ENCODE measurements at places on chromosomes 5 and 9.

- DNase-seq, result no peak
Observed at GRCh38 chr5:60178101-60178500, 284.6 kb upstream of the PDE4D start.

- no peak for DNase-seq
Observed at GRCh38 chr9:114969269-114969668, 38.9 kb upstream of the TNFSF8 start.

DNA sequence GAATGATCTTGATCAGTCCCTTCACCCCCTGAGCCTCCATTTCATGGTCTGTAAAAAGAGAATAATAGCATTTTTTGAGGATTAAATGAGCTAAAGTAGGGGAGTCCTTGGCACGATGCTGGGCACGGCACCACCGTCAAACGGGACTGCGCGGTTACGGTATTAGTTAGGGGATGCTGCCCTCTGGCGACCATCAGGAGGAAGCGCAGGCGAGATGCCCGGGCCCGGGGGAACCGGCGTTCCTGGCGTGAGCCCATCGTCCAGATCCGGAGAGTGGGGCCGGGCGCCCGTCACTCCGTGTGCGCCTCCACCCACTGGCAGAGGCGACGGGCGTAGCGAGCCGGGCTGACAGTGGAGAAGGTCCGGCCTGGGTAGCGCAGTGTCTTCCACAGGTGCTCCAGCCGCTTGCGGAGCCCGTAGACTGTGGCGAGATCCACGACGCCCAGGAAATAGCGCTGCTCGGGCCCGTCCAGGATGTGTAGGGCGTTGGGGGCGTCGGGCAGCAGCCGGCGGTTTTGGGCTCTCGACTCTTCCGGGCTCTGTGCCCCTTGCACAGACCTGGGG is 4.8 kb upstream of the ST6GALNAC4 start:
- DNase-seq, result peak; percentile 69

DNA sequence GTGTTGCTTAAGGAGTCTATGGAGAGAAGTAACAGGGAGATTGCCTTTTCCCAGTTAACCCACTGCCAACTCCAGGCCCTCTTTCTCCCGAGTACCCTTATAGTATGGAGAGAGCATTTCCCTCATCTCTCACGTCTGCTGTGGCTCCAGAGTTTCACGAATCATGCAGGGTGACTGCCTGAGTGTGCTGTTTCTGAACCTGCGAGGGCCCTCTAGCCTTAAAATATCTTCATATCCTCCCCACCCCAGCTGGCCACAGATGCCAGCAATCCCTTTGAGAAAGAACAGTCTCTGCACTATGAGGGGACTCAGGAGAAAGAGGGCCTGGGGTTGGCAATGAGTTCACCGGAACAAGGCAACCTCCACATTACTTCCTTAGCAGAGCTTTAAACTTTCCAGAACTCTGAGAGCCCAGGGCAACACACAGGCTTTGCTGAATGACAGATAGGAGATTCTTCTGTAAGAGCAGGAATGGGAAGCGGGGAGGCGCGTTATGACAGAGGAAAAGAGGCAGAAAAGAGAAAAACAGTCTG is 81.6 kb upstream of the ANKH start:
- no peak for DNase-seq

DNA sequence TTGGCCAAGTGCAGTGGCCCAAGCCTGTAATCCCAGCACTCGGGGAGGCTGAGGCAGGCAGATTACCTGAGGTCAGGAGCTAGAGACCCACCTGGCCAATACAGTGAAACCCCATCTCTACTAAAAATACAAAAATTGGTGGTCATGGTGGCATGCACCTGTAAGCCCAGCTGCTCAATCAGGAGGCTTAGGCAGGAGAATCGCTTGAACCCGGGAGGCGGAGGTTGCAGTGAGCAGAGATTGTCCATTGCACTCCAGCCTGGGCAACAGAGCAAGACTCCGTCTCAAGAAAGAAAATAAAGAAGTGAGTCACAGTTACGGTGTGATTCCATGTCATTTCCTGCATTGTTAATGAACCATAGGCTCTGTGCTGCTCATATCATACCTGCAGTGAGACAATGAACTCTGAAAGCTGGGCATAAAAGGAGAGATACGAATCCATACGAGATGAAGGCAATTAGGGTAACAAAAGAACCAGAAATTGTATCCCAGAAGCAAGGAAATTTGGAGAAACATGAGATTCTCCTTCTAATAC is 44.6 kb downstream of the TIMD4 start:
- DNase-seq, result no peak

- no peak for DNase-seq
Observed at GRCh38 chr5:62322484-62322883, 16.5 kb downstream of the KIF2A start.

DNA sequence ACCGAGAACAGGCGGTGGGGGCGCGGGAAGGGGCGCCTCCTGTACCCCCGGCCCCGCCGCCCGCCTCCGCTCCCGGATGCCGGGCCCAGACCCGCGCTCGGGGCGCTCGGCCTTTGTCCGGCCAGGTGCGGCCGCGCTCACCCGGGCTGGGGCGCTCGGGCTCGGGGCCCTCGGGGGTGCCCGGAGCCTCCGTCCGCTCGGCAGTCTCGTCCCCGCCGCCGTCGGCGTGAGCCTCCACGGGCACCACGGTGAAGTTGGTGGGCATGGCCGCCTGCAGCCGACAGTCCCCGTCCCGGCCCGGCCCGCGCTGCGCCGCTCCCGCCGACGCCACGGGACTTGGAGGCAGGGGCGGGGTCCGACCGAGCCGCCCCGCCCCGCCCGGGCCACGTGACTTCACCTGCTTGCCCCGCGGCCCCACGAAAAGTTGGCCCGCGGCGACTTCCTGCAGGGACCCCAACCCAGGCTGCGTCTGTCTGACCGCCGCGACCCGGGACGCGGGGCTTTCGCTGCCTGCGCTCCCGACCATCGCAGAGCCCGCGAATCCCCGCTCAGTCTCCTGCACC is at the start of gene SLC12A7:
TSS of gene SLC12A7 (minus strand) at position 337 of the 563 bp plus-strand sequence. CDS start at position 265, 72 bp downstream.
- peak; percentile 50 for DNase-seq

DNA sequence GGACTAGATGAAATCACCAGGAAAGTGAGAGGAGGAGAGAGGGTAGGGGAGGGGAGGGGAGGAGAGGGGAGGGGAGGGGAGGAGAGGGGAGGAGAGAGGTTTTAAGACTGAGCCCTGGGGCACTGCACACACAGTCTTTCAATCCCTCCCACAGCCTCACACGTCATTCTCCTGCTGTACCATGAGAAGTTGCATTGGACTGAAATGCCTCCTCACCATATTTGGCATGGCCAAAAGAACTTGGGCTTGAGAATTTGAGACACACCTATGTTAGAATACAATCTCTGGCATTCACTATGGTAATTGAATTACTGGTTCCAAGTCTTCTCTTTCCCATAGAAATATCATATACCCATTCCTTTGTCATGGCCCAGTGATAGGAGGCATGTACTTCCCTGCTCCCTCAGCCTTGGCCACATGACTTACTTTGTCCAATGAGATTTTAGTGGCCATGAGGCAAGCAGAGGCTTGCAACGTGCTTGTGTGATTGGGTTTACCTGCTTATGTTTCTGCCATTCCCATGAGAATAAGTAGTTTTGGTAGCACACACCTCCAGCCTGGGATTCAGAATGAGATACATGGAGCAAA is 133.3 kb upstream of the SMARCA2 start:
- DNase-seq, result no peak

GRCh38 chr9:98175028-98175569 is 17.3 kb downstream of the CORO2A start:
- no peak for DNase-seq

DNA sequence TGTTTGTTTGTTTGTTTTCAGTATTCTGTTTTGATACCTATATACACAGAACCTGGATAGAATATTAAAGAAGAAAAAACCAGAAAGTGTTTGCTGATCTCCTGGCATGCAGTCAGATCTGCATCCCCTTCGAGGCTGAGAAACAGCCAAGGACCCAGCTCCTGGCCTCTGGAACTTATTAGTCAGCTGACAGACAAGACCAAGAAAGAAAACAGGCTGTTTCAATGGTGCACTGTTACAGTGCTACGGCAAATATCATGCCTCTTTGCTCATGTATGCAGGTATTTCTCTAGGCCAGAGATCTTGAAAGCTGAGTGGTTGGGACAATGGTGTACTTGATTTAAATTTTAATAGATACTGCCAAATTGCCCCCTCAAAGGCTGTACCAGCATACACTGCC is 95.0 kb downstream of the C5orf15 start:
- DNase-seq, result no peak

- DNase-seq, result no peak
Observed at GRCh38 chr5:93602241-93603077, 19.4 kb downstream of the NR2F1 start.

GRCh38 chr5:157718519-157718918 is 12.7 kb upstream of the THG1L start:
- no peak for DNase-seq

DNA sequence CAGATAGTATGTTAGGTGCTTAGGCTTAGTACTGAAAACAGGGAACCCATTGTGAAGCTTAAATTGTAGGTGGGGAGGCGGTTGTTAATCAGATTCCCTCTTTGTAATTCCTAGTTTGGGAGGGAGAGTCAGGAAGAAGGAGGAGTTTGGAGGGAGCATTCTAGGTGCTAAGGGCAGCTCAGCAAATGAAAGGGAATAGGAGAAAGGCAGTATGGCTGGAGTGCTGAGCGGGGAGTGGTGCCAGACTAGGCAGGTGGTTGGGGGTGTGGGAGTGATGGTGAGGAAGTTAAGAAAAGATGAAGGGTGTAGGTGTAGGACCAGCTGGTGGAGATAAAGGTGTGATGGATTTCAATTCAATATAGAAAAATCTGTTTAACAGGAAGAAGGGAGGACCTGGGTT is 11.1 kb upstream of the GARNL3 start:
- DNase-seq, result no peak

DNA sequence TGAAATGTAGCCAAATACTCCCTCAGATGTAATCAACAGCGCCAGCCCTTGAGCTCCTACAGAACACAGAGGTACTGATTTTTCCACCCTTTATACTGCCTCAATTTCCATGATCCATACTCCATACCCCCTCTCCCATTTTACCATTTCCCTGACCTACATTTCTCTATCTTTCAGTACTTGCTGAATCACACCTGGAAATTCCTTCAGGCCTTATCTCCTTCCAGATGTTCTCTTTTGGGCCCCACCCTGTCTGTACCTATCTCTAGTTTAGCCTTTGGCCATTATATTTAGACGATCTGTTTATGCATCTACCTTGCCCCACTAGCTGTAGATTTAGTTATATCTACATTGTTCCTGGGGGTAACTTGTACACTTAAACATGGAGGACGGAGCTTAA is 5.5 kb downstream of the NIM1K start:
- no peak for DNase-seq

DNA sequence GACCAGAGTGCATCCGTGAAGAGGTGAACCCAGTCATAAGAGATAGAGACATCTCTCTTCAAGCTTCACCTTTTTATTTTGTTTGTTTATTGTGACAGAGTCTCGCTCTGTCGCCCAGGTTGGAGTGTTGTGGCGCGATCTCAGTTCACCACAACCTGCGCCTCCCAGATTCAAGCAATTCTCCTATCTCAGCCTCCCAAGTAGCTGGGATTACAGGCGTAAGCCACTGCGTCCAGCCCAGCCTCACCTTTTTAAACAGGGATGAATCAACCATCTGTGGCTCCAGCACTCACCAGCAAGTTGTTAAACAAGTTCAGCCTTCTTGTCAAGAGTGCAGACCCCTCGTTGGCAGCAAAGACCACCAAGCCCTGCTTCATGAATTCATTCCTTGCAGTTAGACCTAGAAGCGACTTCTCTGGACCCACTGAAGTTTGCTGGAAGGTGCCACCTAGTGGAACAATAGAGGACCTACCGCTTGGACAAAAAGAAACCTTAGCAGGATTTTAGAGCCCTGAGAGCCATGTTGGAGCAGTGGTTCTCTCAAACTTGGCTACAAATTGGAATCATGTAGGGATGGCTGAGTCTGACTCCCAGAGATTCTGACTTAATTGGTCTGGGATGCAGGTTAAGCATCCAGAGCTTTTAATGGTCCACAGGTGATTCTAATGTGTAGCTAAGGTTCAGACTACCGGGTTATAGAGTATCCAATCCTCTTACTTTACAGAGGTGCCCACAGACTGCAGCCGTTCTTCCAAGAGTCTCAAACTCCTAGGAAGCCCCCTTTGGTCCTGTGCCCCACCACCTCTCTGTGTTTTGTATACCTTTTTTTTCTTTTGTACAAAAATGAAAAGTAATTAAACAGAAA is 10.5 kb upstream of the GALNT10 start:
- DNase-seq, result no peak

- DNase-seq, result no peak
Observed at GRCh38 chr9:127960410-127961154, 20.2 kb downstream of the EEIG1 start.

DNA sequence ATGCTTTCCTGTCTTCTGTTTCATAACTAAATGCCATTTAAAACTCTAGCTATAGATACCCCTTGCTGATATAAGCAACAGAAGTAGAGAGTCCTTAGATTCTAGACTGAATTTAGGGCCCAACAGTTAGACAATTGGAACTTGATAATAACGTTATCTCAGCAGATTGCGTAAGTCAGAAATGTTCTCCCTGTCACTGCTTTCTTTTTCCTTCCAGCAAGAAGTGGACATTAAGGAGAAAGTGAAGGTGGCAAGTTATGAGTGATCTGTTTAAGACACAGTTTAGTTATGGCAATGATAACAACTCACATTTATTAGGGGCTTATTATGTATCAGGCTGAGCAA is 6.9 kb upstream of the GLIS3 start:
- DNase-seq, result no peak

- DNase-seq, result no peak
Observed at GRCh38 chr5:119313197-119313596, 42.6 kb upstream of the TNFAIP8 start.

GRCh38 chr9:90893706-90894105 is 92.1 kb downstream of the SYK start:
- no peak for DNase-seq

- no peak for DNase-seq
Observed at GRCh38 chr9:113755433-113755832, 120.7 kb upstream of the ZNF618 start.

DNA sequence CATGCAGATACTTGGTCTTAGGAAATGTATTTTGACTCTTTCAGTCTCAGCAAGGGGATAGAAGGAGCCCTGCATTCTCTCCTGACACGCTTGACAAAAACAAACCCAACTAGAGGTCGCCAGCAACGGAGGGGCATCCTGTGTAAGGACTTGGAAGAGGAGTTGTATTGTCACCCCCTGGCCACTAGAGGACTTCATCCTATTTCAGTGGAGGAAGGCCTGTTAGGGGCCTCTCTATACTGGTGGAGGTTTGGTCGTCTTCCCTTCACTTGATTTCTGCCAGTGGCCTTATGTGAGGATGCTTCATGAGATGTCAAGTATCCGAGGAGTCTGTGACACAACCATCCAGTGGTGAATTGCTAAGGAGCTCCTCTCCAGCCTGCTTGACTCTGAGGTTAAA is 122.8 kb upstream of the STC2 start:
- no peak for DNase-seq

GRCh38 chr5:6596388-6596787 is 36.5 kb downstream of the NSUN2 start:
- no peak for DNase-seq
